ENCODE measurements at places on chromosomes 12 and 14. TPM values are rescaled to one million over a fixed set of nuclear protein-coding genes. Genes with fewer than 3 reads are reported as not detected.

RERG gene
- total RNA-seq: 3.4 TPM

POTEG gene
- total RNA-seq: not detected

GALNT9 gene
- total RNA-seq: not detected

GRCh38 chr14:99590746-99591555, 13.1 kb downstream of the CCDC85C start:
- DNase-seq: peak; percentile 60

GRCh38 chr14:61154641-61155040, 126.5 kb downstream of the TMEM30B start:
- no peak for DNase-seq

GRCh38 chr12:132150780-132151144, 6.5 kb downstream of the NOC4L start:
- peak; percentile 59 for DNase-seq

- DNase-seq: no peak
These were observed 13.5 kb downstream of the EXD2 start for GRCh38 chr14:69204753-69205152.

DNA sequence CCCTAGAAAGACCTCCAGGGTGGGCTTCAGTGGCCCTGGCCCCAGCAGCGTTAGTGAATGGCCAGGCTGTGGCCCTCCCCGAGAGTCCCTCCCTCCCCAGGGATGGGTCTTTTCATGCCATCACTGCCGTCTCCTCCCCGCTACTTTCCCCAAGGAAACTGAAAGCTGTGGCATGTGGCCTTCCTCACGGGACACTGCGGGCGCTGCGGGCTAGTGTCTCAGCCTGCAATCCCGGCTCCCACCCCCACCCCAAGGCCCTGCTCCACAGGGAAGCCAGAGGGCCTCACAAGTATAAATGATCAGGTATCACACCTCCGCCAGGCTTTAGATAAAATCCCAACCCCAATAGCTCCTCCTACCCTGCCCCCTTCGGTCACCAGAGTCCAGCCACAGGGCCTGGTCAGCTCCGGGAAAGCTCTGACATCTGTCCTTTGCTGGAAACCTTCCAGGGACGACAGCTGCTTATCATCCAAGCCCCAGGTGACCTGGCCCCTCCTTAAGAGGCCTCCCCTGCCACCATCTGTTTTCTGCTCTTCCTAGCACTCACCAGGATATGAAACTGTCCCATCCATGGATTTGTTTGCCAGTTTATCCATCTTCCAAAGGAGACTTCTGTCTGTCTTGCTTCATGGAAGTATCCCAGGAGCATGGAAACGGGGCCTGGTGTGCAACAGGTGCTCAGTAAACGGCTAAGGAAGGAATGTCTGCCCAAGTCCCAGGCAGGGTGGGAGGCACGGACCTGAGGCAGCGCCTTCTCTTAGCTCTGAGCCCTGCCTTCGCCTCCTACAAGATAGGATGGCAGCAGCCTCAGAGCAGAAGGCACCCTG, 31.6 kb downstream of the CCDC85C start:
- DNase-seq: no peak

GRCh38 chr14:87430810-87431209, 562.2 kb downstream of the GALC start:
- no peak for DNase-seq

PHETA1 gene
- total RNA-seq: 17.7 TPM

C12orf54 gene
- total RNA-seq: not detected

GRCh38 chr14:60735416-60735815, 855 bp downstream of the MNAT1 start:
- DNase-seq: no peak

- no peak for DNase-seq
These were observed 43.1 kb downstream of the ALDH1L2 start for GRCh38 chr12:105041186-105041585.

CEP170B gene
- total RNA-seq: 22.6 TPM

P2RX2 gene
- 0.37 TPM for total RNA-seq

DNA sequence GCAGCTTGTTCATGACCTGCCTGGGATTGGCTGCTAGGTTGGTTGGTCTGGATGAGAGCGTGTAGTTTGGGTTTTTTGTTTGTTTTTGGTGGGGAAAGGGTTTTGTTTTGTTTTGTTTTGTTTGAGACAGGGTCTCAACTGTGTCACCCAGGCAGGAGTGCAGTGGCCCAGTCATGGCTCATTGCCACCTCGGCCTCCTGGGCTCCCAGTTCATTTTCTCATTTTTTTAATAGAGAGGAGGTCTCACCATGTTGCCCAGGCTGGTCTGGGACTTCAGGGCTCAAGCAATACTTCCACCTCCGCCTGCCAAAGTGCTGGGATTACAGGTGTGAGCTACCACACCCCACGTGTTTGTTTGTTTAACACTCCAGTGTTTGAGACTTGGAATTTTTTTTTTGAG, 3.8 kb downstream of the DYNC1H1 start:
- DNase-seq: no peak

BBS10 gene
- 2.7 TPM for total RNA-seq

PLEKHD1 gene
- not detected for total RNA-seq

DNA sequence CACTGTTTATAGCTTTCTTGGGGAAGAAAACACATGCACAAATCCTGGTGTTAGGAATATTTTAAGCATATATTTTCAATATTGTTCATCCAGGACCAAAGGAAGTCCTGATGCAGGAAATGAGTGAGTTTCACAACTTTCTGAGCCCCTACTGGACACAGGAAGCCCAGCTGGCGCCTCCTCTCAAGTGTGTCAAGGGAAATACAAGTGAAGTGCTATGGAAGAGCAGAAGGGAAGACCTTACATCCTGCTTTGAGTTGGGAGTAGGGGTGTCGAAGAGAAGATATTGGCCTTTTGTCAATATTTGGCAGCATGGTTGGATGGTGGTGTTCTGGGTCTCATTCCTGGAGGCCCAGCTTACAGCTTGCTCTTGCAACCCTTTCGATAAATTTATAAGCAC, 66.1 kb upstream of the ZDHHC17 start:
- DNase-seq: no peak

DNA sequence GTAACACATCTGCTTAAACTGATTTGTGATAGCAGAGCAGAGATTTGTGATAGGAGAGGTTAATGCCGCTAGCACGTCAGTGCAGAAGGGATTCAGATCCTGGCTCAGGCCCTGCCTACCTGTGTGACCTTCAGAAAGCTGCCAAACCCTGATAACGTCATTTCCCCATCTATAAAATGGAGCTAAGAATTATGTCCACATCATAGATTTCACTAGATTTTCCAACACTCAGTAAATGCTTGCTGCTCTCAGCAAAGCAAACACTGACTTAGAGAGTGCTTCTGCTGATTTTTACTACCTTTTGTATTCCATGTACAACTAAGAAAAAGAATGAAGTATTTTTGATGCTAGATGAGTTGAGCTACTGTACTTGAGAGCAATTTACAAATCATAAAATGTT, 261.4 kb downstream of the ITPR2 start:
- DNase-seq: no peak

E2F7 gene
- total RNA-seq: 0.28 TPM

DNA sequence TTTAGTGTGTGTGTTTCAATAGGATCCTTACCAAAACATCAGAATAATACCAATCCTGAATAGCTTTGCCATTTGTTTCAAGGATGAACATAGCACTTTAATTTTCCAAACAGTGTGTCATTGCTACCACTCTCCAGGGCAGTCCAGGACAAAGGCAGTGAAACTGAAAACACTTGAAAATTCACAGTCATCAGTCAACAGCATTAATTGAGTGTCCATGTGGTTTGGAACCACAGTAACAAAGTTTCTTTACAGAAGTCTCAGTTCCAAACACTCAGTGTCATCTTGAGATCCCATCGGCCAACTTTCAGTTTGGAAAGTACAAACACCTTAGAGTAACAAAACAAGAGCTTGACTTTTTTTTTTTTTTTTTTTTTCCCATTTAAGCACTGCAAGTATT, 228.4 kb upstream of the SOX5 start:
- DNase-seq: no peak

Measured in pancreas (tissue), 10 donors.